RWPE1 (cell line): ENCODE measurements at places on chromosomes 6 and 20.

GRCh38 chr6:53959717-53960116 lies 151.5 kb upstream of the MLIP start:
- DNase-seq: no peak

DNA sequence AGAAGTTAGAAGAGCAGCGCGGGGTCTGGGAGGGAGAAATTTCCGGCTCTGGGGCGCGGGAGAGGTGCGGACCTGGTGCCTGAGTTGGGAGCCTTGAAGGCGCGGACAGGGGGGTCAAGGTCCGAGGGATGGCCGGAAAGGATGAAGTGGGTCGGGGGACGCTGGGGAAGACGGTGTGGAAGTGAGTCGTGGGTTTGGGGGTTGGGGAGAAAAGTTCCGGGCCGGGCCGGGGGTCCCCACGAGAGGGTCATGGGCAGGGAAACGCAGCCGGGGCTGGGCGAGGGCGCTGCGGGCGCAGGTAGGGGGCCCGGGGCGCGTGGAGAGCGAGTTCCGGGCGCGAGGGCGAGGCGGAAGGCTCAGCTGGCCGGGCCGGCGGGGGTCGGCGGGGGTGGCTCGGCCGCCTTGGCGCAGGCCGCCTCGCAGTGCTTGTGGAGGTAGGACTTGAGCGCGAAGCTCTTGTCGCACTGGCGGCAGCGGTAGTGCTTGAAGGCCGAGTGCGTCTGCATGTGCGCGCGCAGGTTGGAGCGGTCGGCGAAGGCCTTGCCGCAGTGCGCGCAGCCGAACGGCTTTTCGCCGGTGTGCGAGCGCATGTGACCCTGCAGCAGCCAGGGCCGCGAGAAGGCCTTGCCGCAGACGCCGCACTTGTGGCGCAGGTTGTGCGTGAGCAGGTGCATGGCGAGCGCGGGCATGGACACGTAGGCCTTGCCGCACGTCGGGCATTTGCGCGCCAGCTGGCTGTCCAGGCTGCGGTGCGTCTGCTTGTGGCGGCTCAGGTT lies 10.5 kb upstream of the SRXN1 start:
- DNase-seq: no peak

GRCh38 chr20:40863355-40863919 lies 165.2 kb upstream of the TOP1 start:
- no peak for DNase-seq

DNA sequence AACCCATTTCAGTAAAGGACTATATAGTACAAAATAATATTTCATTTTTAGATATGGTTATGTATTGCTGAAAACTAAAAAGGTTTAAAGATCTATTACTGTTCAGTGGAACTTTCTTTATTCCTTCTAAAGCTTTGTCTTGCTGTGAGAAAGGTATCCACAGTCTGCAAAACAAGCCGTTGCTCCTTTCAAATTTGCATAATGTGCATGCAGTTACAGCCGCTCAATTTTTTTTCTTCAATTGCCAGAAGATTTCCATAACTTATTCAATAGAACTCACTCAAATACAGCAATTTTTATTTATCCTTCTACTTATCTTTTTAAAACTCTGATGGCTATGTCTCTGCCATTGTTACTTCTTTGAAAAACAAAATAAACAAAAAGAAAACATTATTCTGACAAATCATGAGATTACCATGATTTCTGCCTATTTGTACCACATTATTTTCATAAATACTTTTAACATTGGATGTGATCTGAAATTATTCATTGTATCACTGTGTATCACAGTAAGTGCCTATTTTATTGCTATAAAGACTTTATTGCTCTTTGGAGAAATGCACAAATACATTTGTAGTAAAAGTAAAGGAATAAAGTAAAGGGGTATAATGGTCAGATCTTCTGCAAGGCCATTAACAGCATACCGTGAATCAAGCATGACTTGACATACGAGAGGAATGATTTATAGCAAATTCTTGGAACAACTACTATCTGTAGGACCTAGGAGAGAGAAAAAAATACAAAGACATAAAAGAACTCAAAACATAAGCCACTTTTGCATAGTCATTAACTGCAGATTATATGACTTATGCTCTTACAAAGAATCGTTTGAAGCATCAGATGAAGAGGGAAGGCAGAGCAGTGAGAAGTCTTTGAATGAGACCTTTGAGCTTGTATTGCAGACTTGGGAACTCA lies 29.6 kb upstream of the HBS1L start:
- no peak for DNase-seq

- no peak for DNase-seq
These were observed 222.1 kb upstream of the SULF2 start for GRCh38 chr20:48007351-48007750.
